ENCODE measurements at places on chromosomes 3 and 15. TPM values are rescaled to one million over a fixed set of nuclear protein-coding genes. Genes with fewer than 3 reads are reported as not detected.

LTK gene
- total RNA-seq: 0.09 TPM

NEK11 gene
- total RNA-seq: 3.6 TPM

FANCD2OS gene
- total RNA-seq: not detected

IQCF5 gene
- total RNA-seq: not detected

CFAP91 gene
- not detected for total RNA-seq

CHST2 gene
- 2.3 TPM for total RNA-seq

ZNF445 gene
- 7.9 TPM for total RNA-seq

UPK1B gene
- total RNA-seq: not detected

LMOD3 gene
- not detected for total RNA-seq

UACA gene
- total RNA-seq: 241 TPM

GXYLT2 gene
- total RNA-seq: 0.09 TPM

PTPRG gene
- total RNA-seq: 13.6 TPM

NAA50 gene
- 142 TPM for total RNA-seq

SMAD6 gene
- 19.9 TPM for total RNA-seq

C3orf22 gene
- not detected for total RNA-seq

CELF6 gene
- 0.17 TPM for total RNA-seq

GABRR3 gene
- not detected for total RNA-seq

ZBTB11 gene
- 21.6 TPM for total RNA-seq

GNAT1 gene
- not detected for total RNA-seq

LSAMP gene
- total RNA-seq: not detected

KIF7 gene
- total RNA-seq: 1.2 TPM

TM4SF4 gene
- 0.34 TPM for total RNA-seq

KNG1 gene
- total RNA-seq: not detected

DUOXA1 gene
- not detected for total RNA-seq

CA12 gene
- total RNA-seq: 0.60 TPM

SLC15A2 gene
- total RNA-seq: under 0.01 TPM

UBR1 gene
- total RNA-seq: 39.8 TPM

IDH3A gene
- total RNA-seq: 26.0 TPM

ECE2 gene
- not detected for total RNA-seq

GP9 gene
- total RNA-seq: 0.11 TPM

GOLGA8R gene
- total RNA-seq: 0.33 TPM

NCK1 gene
- total RNA-seq: 149 TPM

C3orf20 gene
- total RNA-seq: under 0.01 TPM

All from dermis lymphatic vessel endothelial cell (primary cell).